GM06990 (cell line): ENCODE measurements at places on chromosomes 1 and 21.
A peak's percentile ranks its signal among the peaks of the same experiment; 100 is the strongest.

- DNase-seq = no peak
These were observed 14.7 kb downstream of the PKN2 start for GRCh38 chr1:88698764-88699163.

DNA sequence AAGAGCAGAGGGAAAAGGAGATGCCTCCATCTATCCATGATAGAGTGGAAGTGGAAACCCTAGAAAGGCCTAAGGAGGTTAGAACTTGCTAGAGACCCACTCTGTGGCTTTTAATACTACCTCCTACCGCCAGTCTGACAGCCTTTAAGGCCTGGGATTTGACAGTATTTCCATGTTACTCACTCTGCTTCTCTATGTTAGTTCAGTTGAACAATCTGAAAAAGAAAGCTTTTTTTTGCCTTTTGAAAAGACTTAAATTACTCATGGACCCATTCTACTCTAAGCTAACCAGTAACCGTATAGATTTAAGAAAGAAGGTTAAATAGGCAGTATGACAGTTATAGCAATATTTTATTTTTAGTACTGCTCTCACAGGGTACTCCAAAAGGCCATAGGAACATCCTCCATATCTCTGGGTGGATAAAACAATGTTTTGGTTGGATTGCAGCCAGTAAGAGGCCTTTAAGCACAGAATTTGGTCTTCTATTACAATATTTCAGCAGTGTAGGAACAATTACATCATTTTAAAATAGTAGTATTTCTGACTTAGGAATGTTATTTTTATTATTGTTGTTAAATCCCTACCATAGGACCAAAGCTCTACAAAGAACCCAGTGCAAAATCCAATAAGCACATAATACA, 15.9 kb upstream of the GPR25 start:
- DNase-seq = no peak

- no peak for DNase-seq
These were observed 109.9 kb downstream of the IGSF21 start for GRCh38 chr1:18217398-18218043.

GRCh38 chr1:150564051-150564991, 15.1 kb downstream of the MCL1 start:
- DNase-seq = no peak

DNA sequence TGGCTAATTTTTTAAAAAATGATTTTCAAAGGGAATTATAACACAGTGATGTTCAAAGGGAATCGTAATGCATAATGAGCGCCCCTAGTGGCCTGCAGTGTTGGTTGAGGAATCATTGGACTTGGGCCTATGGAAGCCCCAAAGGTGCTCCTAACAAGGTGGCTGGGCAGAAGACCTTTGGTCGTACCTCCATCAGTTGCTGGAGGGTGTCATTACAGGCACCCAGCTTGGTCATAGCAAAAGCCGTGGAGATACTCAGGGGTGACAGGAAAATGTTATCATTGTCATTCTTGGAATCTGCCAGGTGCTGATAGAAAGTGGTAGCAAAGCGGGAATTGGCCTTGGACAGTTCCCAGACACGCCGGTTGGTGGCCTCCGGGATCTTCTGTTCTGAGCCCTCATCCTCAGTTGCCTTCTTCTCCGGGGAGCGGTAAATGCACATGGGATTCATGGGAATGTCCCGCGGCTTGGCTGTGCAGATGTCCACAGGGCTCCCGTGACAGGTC, 2.7 kb downstream of the SERPINC1 start:
- DNase-seq = no peak

DNA sequence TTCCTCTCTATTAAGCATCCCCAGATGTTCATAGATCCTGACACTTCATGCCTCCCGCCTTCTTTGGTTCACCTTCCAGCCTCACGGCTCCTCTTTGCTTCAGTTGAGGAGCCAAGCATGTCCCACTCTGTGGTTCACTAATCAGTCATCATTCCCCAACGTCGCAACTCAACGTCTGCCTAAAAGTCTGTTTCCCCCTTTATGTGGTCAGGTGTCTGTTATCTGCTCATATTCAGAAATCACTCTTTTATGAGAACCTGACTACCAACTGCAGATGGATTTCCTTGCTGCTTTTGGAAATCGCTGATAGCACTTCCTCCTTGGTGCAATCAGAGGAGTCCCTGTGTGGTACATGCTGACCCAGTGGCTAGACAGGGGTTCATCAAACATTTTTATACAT, 94.1 kb upstream of the VANGL1 start:
- DNase-seq = no peak

DNA sequence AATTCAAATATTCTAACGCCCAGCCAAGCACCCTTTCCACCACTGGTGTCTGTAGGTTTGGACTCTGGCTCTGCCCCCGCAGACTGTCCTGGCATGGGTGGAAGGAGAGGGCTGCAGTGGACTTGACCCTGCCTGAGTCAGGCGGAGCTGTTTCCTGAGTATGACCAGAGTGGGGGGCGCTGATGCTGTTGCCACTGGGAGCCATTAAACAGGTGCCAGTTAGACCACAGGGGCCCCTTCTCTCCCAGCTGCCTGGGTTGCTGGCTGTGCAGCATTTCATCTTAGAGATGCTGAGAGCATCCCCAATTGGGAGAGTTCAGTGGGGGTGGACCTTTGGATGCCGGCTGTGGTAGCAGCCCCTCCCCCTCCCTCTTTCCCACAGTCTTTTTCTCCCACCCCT, 539.5 kb downstream of the MATN1 start:
- DNase-seq = no peak

- peak; percentile 55 for DNase-seq
These were observed 2.6 kb upstream of the SAMD13 start for GRCh38 chr1:84298684-84299535.

- DNase-seq = no peak
These were observed 24.9 kb upstream of the TMEM52 start for GRCh38 chr1:1943834-1944570.

GRCh38 chr1:31633117-31633516, 11.6 kb downstream of the PEF1 start:
- no peak for DNase-seq

GRCh38 chr1:181099152-181100014, 10.9 kb downstream of the IER5 start:
- DNase-seq = peak; percentile 81

GRCh38 chr1:184244962-184245361, 141.9 kb upstream of the C1orf21 start:
- no peak for DNase-seq

- DNase-seq = no peak
These were observed 23.7 kb downstream of the WARS2 start for GRCh38 chr1:119116725-119117124.

- no peak for DNase-seq
These were observed 67.1 kb upstream of the UBE2U start for GRCh38 chr1:64136296-64136695.

GRCh38 chr21:32102426-32102825, 176.4 kb downstream of the MIS18A start:
- no peak for DNase-seq

- DNase-seq = no peak
These were observed 16.5 kb downstream of the NES start for GRCh38 chr1:156660752-156661112.

DNA sequence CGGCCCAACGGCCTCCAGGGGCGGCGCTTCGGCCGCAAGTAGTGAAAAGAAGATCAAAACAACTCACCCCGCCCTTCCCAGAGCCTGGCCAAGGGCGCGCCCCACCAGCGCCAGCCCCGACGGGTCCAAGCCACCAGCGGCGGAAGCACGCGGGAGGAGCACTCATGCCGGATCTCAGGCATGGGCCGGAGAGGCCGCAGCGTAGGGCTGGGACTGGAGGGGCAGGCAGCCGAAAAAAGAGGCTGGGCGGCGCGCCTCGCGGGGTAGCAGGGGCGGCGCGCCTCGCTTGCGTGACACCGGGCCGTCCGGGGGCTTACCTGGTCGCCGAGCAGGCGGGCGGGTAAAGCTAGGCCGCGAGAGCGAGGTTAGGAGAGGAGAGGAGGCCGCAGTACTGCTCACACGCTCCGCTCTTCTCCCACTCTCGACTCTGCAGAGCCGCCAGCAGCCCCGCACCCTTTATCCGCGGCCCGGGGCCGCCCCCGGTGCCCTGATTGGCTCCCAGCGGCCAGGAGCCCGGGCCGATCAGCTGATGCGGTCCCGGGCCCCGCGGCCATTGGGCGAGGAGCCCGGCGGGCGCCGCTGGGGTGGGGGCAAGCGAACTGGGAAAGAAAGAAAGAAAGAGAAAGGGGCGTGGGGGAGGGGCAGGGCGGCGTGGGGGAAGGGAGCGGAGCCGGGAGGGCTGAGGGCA, at the start of gene GLUL:
Gene GLUL (minus strand): TSS at position 429 of the 688 bp plus-strand sequence. CDS start 3,053 bp downstream, outside the sequence.
- DNase-seq = peak; percentile 94

GRCh38 chr1:246416261-246416660, 90.8 kb downstream of the SMYD3 start:
- no peak for DNase-seq

- peak; percentile 80 for DNase-seq
These were observed 11.4 kb upstream of the PHLDA3 start for GRCh38 chr1:201480231-201481003.

DNA sequence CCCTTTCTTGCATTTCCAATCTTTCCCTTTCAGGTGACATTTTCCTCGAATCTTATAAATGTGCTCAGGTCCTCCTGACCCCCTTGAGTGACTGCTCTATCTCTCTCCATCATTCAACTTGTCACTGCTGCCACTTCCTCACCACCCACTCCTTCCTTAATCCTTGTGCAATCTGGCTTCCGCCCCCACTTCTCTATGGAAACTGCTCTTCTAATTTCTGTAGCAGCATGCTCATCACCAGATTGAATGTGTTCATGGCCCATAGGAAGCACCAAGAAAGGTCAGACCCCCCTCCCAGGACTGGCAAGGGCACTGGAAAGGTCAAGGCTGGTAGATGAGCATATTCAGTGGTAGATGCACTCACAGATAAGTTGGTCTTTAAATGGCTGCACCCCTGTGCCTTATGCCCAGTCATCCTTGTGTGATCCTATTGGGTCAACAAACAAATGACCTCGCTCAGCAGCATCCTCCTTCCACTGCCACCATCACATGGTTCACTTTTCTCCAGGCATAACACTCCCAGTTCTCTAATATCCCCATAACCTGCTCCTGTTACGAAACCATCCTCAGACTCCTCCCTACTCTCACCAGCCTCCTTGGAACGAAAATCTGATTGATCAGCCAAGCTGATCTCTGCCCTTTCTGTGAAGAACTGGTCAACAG, 288.5 kb upstream of the POU3F1 start:
- no peak for DNase-seq

- no peak for DNase-seq
These were observed 5.1 kb upstream of the RIPPLY3 start for GRCh38 chr21:37001441-37001840.

- no peak for DNase-seq
These were observed 1233.1 kb downstream of the PLA2G4A start for GRCh38 chr1:188061881-188062280.

DNA sequence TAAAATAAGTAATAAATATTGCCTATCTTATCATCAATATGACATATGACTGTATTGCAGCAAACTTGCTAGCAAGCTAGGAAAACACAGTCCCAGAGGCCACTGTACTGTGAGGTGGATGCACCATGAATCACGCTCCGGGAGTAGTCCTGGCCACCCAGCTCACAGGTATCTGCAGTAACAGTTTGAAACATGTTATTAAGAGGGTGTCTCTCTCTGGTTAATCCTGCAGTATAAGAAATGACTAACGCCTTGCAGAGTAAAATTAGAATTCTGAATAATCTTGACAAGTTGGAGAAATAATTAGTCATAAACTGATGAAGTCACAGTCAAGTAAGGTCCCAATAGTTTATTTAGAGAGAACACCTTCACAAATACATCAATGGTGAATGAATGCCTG, 34.0 kb upstream of the DPT start:
- no peak for DNase-seq

DNA sequence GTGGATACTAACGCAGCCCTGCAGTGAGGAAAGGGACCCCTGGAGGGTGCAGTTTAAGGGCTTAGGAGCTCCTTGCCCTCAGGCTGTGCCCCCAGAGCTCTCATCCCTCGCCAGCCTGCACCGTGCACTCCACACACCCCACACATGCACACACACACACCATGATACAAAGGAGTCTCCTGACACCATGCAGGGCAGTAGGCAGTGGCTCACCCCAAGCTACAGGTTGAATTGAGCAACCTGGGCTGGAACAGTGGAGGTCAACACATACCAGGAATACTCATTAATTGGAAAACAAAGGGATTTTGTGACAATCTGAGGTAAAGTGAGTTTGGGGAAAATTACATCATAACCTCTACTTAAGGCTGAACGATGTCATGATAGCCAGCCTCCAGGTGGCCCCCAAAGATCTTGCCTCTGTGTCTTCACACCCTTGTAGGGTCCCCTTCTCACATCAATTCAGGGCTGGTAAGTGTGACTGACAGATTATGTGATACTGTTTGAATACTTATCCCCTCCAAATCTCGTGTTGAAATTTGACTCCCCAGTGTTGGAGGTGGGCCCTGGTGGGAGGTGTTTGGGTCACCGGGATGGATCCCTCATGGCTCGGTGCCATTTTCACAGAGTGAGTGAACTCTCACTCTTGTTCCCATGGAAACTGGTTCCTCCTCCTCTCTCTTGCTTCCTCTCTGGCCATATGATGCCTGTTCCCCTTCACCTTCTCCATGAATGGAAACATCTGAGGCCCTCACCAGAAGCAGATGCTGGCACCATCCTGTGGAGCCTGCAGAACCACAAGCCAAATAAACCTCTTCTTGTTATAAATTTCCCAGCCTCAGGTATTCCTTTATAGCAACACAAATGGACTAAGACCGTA, 111.0 kb upstream of the RAB4A start:
- DNase-seq = no peak

- DNase-seq = no peak
These were observed 540.9 kb downstream of the LMO4 start for GRCh38 chr1:87869567-87869966.

DNA sequence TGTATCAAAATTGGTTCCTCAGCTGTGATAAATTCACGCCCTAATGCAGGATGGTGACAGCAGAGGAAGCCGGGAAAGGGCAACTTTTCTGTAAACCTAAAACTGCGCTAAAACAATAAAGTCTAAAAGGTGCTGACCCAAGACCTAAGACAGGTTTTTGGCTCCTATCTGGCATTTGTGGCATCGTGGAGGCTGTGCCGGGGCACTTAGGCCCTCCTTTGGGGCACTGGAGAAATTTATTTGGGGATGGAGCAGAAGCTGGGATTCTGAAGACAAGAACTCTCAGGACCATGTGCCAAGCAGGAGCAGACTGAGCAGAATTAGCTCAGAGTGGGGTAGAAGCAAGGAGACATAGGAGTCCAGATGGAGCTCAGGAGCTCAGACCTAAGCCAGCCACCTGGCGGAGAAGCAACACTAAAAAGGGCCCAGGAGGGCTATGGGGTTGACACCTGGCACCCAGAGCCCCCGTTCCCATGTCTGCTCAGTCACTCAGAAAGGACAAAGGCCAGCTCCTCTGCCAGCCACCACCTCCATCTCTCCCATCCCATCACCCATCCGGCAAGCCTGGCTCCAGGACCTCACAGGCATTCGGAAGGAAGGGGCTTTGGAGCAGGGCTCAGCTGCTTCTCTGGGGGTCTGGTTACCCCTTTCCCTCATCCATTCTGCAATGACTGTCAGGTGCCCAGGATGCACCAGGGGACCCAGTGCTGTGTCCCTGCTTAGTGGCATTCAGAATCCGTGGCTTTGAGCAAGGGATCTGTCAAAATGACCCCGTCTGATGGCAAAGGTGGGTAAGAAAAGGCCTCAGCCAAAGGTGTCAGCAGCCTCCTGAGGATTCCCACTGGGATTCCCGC, 347.7 kb downstream of the NPHP4 start:
- DNase-seq = no peak

GRCh38 chr21:38266732-38267131, 9.9 kb downstream of the KCNJ15 start:
- DNase-seq = no peak
